Pons (tissue), 1 donor: ENCODE measurements at places on chromosomes 7 and 10.

DNA sequence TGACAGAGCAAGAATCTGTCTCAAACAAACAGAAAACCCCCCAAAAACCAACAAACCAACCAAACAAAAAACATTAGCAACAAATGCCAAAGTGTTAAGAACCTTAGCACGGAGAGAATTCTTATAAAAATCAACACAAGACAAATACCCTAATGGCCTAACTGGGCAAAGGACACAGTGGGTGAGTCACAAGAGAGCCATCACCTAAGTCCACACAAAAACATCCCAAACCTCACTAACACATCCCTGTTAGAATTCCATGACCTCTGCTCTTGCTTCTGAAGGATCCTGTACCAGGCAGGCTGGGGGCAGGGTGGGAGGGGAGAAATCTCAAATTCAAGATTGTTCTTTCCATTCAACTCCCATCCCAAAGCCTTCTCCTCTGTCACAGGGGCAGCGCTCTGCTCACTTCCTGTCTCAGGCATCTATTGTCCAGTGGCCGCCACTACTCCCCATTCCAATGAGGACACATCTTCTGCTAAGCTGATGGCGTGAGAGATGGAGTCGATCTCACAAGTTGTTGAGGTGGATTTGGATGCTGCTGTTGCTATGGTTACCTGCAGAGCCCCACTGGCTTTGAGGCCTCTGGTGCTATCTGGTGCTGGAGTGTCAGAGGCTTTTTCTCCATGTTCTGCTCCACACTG is 9.2 kb downstream of the IL15RA start:
- DNase-seq, result no peak

DNA sequence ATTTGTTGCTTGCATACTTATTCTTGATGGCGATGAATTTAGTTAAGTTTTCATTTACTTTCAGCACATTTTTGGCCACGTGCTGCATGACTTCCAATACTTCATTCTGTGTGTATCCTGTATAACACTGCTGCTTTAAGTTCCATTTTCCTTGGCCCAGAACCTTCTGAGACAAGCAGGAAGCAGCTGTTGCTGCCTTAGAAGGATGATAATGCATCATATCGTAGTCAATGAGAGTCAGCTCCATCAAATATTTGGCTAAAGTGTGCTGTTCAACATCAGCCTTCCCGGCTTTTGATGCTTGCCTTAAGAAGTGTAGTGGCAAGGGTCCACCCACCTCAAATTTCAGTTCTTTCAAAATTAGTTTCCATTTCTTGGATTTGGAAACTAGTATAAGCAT is 59.2 kb upstream of the GLCCI1 start:
- no peak for DNase-seq

DNA sequence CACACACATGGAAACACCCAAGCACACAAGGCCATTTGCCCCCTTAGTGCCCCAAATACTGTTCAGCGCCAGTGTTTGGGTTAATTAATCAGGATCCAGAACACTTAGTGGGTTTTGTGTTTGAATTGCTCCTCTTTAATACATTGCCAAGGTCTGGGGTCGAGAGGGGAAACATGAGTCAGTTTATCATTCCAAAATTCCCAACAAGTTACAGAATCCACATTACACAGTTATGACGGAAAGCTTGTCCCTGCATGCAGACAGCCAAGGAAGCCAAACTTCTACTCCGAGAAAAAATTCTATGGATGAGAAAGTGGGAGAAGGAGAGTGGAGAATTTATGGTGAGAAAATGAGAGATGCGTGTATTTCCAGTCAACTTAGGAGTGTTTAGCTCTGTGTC is 189.0 kb downstream of the NPSR1 start:
- DNase-seq, result no peak

DNA sequence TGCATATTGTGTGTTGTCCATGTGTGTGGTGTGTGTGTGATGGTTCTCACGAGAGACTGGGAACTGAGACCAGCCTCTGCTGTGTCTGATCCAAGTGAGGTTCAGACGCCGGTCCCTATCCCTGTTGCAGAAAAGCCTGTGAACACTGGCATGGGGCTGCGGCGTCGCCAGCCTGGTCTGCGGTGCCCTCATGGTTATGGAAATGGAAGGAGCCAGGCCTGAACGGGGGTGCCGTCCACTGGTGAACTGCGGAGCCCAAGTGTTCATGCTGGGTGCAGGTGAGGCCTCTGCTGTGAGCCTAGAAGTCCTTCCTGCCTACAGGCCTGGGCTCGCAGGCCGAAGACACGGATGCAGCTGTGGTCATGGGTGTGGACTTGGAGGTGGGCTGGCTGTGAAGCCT is 18.7 kb upstream of the NCAPG2 start:
- no peak for DNase-seq

DNA sequence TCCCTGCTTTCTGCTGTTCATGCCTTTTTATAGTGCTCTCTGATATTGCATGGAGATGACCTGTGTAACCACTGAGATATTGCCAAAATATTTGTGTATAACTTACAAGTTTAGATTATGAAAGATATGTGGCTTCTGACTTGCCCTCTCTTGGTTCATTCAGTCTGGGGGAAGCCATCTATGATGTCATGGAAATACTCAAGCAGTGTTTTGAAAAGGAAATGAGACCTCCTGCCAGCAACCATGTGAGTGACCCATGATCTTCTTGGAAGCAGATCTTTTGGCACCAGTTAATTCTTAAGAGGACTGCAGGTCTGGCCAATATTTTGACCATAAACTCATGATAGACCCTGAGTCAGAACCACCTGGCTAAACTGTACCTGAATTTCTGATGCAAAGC is 183.0 kb downstream of the THSD7A start:
- DNase-seq, result no peak

DNA sequence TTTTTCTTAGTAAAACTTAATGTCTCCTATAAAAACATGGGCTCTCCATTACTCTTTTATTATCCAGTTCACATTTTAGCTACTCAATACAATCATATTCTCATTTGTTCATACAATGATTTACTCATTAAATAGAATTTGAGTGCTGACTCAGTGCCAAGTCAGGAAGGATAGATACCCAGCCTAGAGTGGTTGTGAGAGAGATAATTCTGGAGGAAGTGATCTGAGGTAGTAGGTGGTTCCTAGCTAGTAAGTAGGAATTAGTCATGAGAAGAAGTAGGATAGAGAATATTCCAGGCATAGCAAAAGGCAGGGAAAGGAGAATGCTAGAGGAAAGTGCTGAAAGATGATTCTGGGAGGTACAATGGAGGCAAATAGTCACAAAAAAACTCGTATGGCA is 133.5 kb upstream of the MBL2 start:
- DNase-seq, result no peak

- DNase-seq, result peak; percentile 39
These were observed 114.8 kb upstream of the ADO start for GRCh38 chr10:62689712-62690111.

- DNase-seq, result no peak
These were observed 953.3 kb downstream of the XPNPEP1 start for GRCh38 chr10:108970016-108970415.

GRCh38 chr10:127407551-127407950 is 141.6 kb upstream of the NPS start:
- peak; percentile 9 for DNase-seq

DNA sequence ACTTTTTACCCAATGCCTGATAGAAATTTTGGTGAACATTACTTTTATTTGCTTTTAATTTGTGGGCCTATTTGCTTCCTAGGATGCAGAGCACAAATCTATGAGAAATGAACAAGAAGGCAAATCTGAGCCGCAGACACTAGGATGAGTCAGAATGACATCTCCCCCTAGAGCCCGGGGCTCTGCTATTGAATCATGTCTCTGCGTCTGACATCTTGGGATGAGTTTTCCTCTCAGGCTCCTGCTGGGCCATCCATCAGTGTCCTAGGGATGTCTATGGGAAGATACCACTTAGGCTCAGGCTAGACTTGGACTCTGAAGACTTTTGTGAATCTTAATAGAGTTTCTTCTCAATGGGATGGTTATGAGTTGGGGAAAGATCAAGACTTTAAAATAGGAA is 157.3 kb upstream of the MTPN start:
- no peak for DNase-seq

DNA sequence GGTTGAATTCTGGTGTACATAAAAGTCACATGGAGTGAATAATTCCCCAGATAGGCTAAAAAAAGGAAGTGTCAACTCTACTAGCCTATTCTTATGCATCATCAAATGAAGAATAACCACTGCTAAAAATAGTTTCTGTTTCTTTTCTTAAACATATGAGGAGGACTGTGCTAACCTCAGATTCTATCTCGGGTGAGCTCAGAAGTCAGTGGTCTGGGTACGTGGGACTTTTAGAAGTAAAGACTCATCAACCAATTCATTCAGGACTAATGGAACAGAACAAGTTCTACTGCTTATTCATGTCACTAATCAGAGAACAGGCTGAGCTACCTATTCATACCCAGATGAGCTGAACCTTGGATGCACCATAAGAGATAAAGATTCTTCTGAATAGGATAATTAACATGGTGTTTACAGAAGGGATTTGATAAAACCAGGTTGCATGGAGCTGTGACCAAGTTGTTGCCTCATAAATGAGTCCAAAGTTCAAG is 9.5 kb upstream of the ASAH2 start:
- DNase-seq, result no peak

DNA sequence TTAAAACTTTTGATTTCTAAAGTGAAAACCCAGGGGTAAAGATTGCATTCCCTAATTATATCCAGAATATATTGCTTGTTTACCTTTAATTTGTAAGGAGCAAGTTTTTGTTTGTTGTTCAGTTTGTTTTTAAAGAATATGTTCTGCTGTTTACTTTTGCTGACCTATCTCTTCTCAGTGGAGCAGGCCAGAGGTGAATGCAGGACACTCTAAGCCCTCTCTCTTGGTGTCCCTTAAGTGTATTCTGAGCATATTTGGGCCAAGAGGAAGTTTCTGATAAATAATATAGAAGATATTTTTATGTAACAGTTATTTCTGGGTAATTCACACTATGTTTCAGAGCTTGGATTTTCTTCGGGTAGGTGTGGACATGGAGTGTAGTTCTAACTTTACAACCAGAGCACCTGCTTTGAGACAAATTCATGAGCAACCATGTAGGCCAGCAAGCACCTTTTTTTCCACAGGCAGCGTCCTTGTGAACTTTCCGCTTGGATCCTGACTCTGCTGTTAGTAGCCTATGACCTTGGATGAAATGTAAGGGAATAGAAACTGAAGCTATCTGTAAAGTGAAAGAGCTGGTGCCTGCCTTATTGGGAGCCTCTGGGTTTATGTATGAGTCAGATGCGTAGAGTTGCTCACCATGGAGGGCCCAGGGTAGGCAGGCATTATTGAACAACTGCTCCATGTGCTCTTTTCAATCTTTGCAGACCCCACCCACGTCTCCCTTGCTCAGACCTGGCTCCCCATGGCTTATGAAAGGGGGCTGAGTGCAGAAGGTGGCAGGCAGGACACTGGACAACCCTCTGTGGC is 16.1 kb downstream of the OGDH start:
- no peak for DNase-seq

GRCh38 chr7:2859952-2860351 is 15.8 kb upstream of the GNA12 start:
- DNase-seq, result no peak

DNA sequence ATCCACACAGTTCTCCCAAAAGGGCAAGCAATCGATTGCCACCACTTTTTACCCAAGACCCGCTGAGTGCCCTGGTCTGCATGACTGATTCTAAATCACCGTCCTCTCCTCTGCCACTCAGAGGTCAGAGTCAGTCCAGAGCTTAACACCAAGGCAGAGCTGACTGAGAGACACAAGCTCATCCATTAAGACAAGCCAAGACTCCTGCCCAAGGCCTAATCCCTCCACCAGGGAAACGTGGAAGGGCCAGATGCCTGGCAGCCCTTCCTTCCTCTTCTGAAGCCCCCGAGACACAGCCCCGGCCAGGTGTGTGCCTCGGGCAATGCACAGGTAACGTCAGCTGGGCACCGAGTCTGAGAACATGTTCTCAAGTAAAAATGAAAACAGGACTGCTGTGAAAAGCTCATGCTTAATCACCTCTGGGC is 51.7 kb downstream of the DIP2C start:
- DNase-seq, result no peak

DNA sequence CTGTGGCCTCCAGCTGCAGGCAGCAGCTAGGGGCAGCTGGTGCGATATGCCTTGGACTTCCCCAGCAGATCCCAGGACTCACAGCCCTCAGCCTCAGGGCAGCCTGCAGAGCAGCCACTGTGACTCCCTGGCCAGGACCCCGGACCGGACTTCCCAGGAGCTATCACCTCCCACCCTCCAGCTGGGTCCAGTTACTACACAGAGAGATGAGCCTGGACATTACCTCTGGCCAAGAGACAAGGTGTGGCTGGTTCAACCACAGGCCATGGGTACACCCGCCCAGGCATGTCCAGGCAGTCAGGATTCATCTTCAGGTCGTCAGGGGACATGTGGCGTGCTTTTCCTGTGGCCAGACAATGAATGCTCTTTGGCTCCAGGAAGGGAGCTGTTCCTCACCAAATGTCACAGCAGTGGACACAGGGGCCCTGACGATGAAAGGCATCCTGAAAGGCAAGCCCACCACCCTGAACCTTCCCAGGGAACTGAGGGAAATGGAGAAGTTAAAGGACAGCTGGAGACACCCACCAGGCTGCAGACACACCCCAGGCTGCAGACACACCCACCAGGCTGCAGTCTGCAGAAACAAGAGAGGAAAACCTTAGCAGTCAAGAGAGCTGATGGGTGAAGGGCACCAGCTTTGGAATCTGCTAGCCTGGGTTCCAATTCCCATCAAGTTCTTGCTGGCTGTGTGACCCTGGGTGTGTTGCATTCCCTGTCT is 25.8 kb upstream of the NANOS1 start:
- no peak for DNase-seq

DNA sequence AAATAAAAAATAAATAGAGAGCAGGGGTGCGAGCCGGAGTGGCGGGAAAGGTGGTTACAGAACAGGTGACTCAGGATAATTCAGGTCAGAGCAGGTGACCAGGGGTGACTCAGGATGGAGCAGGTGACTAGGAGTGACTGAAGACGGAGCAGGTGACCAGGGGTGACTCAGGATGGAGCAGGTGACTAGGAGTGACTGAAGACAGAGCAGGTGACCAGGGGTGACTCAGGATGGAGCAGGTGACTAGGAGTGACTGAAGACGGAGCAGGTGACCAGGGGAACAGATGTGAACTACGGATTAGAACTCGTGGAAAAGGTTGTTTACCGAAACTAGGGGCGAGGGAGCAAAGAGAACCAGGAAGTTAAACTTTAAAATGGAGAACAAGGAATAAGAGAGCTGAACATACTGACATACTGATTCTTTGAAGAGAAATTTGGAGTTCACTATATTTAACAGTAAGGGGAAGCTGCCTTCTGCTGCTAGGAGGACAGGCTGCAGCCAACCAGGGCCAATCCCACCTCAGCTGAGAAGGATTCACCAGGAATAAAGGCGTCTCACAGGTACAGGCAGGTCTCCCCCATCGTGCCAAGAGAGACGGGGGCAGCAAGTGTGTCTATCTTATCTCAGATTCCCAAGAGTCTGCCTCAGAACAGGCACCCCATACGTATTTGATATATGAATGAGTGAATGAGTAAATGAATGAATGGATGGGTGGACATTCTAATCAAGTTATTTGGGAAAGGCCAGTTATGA is 101.3 kb downstream of the CPXM2 start:
- DNase-seq, result no peak

DNA sequence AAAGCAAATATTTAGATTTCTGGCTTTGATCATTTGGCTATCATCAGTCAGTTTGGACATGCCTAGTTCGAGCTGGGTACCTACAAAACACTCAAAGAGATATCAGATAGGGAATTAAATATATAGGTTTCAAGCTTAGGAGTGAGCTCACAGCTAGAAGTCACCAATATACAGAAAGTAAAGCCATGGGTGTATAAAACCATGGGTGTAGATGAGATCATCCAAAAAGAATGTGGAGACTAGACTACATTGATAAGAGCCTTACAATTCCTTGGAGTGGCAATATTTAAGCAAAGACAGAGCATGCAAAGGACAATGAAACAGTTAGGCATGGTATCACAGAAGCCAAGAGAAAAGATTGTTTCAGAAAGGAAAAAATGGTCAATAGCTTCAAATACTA is 7.2 kb upstream of the RALA start:
- no peak for DNase-seq
